CD4-positive, alpha-beta T cell treated with Interleukin-2 at 100 ng/mL for 4 hours (primary cell): ENCODE measurements at places on chromosomes 6 and 20.
A peak's percentile ranks its signal among the peaks of the same experiment; 100 is the strongest.

DNA sequence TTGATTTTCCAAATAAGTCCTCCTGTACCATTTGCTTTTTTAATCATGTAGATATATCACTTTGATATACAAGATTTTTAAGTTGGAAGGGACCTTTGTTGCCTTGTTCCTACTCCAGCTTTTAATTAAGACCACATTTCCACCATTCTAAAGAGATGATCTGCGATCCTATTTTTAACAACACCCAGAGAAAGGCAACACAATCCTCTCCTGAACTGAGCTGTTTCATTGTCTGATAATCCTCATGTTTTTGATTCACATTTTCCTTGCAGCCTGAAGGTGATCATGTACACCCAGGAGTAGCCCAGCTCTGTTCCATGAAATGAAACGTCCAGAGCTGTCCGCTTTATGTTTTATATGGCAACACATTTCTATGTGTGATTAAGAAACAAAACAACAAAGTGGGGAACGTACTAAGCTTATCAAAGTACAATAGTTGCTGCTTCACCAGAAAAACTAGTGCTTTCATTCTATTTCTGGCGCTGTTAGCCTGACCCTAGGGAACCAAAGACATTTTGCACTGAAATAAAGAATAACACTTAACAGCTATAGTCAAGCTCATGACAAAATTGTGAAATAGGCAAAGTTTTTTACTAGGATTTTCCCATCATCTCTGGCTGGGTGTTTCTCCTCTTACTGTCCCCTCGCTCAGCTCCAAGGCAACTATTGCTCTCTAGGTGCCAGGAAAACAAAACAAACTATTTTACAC is 22.6 kb upstream of the TRAF3IP2 start:
- no peak for DNase-seq

DNA sequence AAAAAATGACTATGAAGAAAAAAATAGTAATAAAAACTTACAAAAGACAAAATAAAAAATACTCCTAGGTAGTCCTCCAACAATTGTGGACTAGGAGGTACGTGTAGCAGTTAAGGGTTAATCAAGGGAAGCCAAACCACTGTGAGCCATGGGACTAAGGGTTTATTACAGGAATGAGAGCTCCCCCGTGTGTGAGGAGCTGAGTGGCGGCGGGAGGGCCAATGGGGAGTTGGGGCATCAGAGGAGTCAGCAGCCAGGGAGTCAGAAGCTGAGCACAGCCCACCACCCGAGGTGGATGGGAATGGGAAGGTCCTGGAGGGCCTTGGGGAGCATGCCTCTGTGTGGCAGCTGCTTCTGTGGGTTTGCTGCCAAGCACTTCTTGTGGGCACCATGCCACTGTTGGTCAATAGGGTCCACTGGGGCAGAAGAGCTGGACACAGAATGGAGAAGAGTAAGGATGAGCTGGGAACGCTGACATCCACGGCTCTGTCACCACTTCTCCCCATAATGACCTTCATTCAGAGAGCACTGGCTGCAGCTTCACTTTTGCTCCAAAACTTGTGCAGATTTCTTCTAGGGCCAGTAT is 373.3 kb downstream of the CDKAL1 start:
- no peak for DNase-seq

- DNase-seq = no peak
Observed at GRCh38 chr20:39112178-39112743, 150.1 kb downstream of the DHX35 start.

DNA sequence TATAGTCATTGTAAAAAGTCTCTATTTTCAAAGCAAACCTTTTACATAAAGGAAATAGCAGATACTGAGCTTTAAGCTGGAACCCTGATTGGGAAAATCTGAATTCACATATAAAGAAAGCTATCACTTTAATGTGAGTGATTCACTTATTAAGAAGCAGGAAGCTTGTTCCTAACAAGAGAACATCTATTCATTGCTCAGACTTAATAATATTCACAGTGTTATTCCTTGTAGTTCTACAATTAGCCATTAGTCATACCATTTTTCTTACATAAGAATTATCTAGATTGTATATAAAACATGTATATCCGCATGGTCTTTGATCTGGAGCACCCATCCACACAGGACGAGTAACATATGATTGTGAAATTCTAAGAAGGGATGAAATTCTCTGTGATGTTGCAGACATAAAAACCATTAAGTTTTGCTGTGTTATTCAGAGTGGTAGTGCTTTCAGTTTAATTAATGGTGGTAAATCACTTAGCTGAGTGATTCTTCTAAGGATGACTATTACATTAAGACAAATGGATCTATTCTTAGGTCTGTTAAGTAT is 71.1 kb upstream of the FOXQ1 start:
- no peak for DNase-seq

DNA sequence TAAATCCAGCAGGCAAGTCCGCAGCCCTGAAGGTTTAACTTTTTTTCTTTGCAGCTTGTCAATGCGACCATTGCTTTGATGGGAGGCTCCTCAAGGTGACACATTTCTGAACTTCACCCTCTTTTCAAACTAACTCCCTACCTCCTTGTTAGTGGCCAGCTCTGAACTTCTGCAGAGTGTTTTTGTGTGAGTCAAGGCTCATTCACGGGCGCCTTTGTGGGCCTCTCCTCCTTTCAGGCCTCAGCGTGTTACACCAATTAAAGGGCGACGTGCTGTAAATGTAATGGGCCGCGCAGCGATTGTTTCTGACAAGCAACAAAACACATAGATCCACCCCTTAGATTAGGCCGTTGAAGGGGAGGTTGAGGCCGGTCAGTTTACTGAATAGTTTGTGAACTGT is 45.5 kb upstream of the NR2E1 start:
- DNase-seq = no peak

DNA sequence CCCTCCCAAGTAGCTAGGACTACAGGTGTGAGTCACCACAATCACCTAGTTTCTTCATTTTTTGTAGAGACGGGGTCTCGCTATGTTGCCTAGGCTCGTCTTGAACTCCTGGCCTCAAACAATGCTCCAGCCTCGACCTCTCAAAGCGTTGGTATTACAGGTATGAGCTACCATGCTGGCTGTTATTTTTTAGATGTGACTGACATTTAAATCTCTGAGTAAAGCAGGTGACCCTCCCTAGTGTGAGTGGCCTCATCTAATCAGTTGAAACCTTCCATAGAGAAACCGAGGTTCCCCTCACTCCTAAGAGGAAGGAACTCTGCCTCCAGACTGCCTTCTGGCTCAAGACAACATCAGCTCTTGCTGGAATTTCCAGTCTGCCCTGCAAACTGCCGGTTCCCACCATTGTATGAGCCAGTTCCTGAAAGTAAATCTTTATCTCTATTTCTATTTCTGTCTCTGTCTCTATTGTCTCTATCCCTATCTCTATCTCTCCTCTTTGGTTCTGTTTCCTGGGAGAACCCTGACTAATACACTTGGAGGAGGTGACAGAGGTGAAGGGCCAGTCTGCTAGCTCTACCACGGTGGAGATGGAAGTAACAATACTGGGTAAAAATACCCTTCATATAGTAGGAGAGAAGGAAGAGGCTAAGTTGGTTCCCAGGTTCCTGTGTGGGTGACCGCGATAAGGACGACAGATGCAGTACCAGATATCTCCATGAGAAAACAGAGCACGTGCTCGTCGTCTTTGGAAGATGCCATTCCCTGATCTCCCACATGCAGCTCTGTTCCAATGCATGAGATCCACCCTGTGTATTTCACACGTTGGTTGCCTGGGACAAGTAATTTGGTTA is 81.0 kb downstream of the MYB start:
- no peak for DNase-seq

- peak; percentile 10 for DNase-seq
Observed at GRCh38 chr20:881051-881782, 34.9 kb downstream of the ANGPT4 start.

- no peak for DNase-seq
Observed at GRCh38 chr6:82385961-82386360, 22.3 kb downstream of the TPBG start.

DNA sequence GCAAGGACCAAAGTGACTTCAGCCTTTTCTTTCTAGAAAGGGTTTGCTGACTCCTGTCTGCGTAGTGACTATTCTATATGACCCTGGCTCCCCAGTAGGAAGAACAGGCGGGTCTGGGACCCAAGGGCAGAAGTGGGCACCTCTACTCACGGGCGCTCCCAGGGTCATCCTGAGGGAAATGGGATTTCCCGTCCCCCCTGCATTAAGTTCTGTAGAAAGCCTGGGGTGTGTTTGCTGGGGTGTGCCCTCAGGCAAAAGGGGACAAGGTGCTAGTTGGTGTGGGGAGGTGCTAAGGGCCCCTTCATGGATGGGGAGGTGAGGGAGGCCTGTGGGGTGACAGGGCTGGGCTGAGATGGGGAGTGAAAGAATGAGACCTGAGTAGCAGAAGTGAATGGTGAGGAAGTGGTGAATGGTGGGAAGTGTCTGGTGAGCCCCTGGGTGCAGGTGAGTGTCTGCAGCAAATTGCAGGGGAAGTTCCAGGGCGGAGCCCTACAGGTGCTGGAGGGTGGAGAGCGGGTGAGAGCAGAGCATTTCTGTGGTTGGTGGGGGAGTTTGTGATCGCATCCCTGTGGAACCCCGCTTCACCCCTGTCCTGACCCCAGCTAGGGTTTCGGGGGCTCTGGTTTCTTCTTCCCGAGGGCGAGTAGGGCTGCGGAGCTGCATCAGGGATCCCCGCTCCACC is 21.1 kb downstream of the RAET1L start:
- DNase-seq = peak; percentile 71

GRCh38 chr6:20432692-20433091 is 31.0 kb downstream of the E2F3 start:
- no peak for DNase-seq

DNA sequence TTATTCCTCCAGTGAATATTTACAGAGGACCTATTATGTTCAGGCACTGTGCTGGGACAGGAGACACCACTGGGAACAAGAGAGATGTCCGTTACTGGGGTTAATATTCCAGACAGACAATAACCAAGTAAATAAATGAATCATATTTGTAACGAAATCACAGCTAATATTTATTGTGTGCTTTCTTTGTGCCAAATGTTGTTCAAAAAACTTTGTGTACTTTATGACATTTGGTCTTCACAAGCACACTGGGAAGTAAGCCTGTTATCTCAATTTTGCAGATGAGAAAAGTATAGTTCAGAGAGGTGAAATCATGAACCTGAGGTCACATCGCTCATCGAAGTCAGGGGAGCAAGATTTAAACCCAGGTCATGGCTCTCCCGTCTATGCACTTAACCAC is 36.5 kb upstream of the PREX1 start:
- no peak for DNase-seq

GRCh38 chr20:21083825-21084325 is 22.3 kb downstream of the LINC00237 start:
- DNase-seq = no peak

GRCh38 chr20:63864545-63864977 is 509 bp upstream of the TPD52L2 start:
- DNase-seq = no peak

DNA sequence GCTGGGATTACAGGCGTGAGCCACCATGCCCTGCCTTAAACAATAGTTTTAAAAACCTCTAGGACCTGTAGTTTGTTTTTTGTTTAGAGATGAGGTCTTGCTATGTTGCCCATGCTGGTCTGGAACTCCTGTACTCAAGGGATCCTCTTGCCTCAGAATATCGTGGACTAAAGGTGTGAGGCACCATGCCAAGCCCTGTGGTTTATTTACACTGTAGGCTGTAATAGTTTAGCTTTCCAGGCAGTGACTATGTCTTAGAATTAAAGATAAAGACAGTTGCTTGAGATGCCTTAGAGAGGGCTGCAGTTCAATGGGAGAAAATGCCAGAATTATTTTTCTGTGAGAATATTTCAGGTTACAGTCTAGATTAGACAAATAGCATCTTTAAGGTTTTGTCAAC is 72.9 kb downstream of the SGK1 start:
- DNase-seq = no peak

- no peak for DNase-seq
Observed at GRCh38 chr6:151322570-151322969, 68.8 kb downstream of the ZBTB2 start.

- DNase-seq = no peak
Observed at GRCh38 chr6:66190858-66191257, 483.8 kb upstream of the EYS start.

GRCh38 chr20:38414769-38415450 is 20.2 kb downstream of the SNHG17 start:
- DNase-seq = no peak

- no peak for DNase-seq
Observed at GRCh38 chr6:36319436-36319762, 17.3 kb downstream of the BNIP5 start.

GRCh38 chr6:39897698-39898097 is 36.6 kb downstream of the MOCS1 start:
- DNase-seq = no peak

DNA sequence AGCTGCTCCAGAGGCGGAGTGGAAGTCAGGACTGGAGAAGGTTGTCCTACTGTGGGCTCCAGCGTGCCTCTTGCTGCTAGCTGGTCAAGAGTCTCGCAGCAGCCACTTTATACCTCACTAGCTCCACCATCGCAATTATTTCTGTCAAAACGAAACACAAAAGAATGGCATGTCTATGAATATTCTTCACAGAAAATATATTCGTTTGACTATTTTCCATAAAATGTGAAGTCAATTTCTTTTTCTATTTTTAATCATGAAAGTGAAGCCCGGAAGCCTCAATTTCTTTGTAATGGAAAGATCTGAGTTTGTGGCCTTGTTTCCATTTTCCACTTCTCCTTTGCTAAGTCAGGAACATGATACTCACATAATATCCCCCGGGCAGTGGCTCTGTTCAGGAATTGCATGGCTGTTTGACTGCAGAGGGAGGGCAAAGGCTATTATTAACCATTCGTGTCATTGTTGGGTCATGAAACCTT is 51.7 kb downstream of the DTD1 start:
- no peak for DNase-seq

DNA sequence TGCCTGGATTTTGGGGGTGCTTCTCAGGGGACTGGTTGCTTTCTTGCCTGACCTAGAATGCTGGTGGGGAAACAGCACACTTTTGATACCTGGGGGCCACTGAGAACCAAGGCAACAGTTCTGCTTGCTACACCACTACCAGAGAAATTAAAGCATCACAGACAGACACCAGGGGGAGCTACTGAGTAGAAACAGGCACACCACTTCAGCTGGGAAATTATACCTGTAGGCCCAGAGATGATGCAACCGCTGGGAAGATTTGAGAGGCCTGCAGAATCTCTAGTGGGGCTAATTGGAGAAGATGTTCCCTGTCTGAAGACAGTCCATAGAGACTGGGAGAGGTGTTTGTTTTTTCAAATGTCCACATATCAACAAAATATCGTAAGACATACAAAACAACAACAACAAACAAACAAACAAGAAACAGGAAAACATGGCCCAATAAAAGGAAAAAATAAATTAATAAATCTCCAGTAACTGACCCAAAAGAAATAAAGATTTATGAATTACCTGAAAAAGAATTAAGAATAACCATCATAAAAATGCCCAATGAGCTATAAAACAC is 129.4 kb upstream of the RIN2 start:
- DNase-seq = peak; percentile 33

DNA sequence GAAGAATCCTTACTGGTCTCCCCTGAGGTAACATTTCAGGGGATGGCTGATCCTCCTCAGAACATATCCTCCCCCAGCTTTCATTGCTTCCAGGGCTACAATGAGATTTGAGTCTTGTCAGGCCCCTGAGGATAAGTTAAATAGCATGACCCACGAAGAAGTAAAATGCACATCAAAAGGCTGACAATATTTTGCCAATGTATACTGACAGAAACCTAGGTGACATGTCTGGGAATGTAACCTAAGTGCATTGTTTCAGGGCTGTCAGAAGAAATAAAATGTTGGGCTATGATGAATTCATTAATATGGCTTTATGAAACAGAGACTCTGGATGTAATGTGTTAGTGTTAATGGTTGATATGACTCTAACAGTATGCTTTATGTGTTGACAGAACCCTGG is 471.5 kb downstream of the HDGFL1 start:
- no peak for DNase-seq
